A549 treated with CpdA at 1 μM for 4 hours (cell line): ENCODE measurements at places on chromosomes 2 and 18. TPM values are rescaled to one million over a fixed set of nuclear protein-coding genes. Genes with fewer than 3 reads are reported as not detected.

Gene SAG
- total RNA-seq = not detected in 5 replicates

Gene LIMS2
- total RNA-seq = 4.0 to 8.1 TPM (median 5.2 TPM) in 5 replicates

Gene RELCH
- total RNA-seq = 12.8 to 15.4 TPM (median 13.5 TPM) in 5 replicates

Gene KCNE4
- total RNA-seq = 0.84 to 1.5 TPM (median 1.0 TPM) in 5 replicates

Gene GKN1
- total RNA-seq = 0.49 to 0.73 TPM (median 0.64 TPM) in 5 replicates

Gene CELF4
- not detected in 5 replicates for total RNA-seq

Gene ALPI
- not detected in 5 replicates for total RNA-seq

Gene TCF23
- total RNA-seq = not detected in 5 replicates

Gene ASB1
- 37.2 to 58.7 TPM (median 56.3 TPM) in 5 replicates for total RNA-seq
